Activated B cell treated with CpG ODN at 0.5 μM for 24 hours (primary cell): ENCODE measurements at places on chromosomes 16 and 17.

GRCh38 chr16:66428682-66429251 lies 1.7 kb downstream of the BEAN1 start:
- no peak for DNase-seq

GRCh38 chr17:65820306-65820705 lies 258.9 kb upstream of the AXIN2 start:
- DNase-seq, result no peak

DNA sequence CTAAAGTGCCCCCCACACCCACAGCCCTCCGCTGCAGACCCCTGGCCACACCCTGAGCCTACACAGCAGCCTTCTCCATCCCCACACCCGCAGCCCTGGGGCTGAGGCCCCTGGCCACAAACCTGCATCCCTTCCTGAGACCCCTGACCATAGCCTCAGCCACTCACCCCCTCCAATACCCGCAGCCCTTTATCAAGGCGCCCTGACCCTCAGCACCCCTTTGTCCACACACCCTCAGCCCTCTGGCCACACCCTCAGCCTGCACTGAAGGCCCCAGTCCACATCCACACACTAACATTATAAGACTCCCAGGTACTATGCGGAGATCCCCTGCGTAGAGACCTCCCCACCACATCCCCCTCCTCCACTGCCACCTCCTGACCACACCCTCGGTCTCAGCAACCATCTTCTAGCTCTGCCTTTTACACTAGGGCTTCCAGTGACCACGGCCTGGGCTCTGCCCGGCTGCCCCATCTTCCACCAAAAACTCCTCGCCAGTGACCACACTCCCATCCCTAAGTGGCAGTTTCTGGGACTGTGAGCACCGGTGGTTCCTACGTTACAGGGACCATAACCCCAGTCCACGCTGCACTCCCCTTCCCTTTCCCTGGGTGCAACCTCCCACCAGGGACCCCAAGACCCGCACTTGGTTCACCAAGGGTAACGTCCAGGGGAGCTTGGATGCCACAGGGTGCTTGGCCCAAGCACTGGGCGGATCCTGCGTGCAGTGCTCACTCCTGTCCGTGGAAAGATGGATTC lies 818 bp downstream of the TPPP3 start:
- DNase-seq, result no peak

- no peak for DNase-seq
Observed at GRCh38 chr17:55533608-55534007, 22.4 kb upstream of the SMIM36 start.

DNA sequence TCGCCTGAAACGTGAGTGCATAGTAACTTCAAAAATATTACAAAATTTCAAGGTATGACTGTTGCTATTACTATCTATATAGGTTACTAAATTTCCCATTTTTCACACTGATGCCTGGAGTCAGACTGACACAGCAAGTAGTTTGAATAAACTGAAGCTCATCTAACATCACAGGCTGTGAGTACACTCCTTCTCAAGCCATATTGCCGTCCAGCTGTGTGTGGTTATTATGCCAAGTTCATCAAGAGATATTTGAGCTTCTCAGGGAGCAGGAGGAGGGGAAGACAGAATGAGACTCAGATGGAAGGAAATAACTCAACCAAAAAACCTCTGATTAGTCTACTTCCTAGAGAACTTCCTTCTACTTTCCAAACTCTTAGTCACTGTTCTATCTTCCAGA lies 473.9 kb downstream of the TOX3 start:
- DNase-seq, result no peak
